ENCODE measurements at places on chromosomes 7 and 10.

DNA sequence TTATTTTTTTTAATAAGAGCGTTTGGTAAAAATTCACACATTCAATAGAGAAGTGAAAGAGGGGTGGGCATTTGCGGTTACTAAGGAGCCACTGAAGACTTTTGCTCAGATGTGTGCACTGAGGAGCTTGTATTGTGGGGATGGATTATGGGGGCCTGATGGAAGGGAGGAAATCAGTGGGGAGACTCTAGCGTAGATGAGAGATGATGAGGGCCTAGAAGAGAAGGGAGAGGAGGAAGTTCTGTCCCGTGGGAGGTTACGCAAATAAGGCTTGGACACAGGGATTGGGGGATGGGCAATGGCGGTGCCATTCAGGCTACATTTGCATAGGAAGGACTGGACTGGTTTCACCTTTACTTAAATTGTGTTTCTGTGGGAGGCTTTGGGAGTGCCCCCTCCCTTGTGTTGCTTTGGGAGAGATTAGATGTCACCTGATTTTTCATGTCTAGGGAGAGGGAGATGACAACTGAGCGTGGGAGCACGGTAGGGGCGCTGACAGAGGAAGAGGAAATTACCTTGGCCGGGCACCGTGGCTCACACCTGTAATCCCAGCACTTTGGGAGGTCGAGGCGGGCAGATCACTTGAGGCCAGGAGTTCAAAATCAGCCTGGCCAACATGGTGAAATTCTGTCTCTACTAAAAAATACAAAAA, 2.2 kb upstream of the HIP1 start:
- no peak for DNase-seq

DNA sequence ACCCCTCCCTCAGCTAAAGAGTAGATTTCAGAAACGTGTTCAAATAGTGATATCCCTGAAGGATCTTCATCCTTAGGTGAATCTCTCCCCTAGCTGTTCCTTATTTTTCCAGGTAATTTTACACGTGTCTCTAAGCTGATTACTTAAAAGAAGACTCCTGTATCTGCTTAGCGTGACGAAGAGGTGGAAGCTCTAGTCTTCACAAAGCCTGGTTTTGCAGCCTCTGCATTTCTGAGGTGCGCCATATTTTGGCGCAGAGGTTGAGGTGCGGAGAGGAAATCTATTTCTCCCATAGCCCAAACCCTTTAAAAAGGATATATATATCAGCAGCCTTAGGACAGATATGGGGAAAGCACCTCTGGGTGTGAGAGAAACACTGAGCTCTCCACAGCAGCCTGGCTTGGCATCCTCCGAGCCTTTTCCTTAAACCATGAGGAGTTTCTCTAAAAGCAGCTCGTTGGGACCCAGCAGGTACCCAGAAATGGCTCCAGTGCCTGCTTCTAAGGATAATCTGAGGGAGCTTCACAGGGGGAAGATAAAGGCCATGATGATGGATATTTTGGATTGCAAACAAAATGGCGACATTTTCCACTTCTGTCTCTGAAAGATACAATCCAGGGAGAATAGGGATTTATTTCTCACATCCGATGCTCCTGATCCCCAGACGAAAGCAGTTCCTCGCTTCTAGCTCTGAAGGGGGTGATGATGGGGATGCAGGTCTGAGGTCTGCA, 3.0 kb upstream of the HOXA2 start:
- no peak for DNase-seq

DNA sequence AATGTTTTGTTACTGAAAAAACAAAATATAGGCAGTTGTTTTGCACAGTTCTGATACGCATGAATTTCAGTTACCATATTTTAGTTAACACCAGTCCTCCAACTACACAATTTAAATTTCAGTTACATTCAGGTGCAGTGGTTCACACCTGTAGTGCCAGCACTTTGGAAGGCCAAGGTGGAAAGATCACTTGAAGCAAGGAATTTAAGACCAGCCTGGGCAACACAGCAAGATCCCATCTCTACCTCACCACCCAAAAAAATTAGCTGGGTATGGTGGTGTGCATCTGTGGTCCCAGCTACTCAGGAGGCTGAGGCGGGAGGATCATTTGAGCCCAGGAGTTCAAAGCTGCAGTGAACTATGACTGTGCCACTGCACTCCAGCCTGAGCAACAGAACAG, 45.3 kb downstream of the ABI1 start:
- no peak for DNase-seq

DNA sequence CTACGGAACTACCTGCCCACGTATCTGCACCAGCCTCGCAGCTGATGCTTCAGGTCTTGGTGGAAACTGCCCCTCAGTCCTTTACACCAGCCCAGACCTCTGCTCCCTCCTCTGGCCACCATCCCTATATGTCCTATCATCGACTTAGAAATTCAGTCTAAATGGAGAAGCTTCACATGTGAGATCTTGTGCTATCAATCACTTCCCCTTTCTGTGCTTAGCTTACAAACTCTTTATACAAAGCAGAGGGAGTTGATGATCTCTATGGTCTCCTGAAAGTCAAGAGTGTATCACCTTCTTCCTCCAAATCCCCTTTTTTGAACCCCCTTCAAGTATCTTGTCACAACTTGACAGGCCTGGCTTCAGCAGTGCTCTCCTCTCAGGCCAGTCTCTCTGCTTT, 30.7 kb downstream of the ZNF777 start:
- no peak for DNase-seq

DNA sequence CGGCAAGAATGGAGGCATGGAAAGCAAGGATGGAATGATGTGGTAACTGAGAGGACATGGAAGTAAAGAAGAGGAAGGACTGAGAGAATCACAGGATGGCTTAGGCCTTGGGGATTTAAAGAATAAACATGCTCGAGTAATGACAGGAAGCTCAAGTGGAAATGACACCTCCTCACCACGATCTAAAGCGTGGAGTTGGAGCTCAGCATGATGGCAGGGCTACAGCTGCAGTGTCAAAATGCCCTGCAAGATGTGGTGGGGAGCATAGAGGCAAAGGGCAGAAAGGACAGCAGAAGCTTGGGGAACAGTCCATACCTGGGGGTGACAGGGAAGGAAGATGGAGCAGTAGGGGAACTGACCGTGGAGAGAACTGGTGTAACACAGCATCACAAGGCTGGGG, 229.5 kb upstream of the PLXNA4 start:
- no peak for DNase-seq

DNA sequence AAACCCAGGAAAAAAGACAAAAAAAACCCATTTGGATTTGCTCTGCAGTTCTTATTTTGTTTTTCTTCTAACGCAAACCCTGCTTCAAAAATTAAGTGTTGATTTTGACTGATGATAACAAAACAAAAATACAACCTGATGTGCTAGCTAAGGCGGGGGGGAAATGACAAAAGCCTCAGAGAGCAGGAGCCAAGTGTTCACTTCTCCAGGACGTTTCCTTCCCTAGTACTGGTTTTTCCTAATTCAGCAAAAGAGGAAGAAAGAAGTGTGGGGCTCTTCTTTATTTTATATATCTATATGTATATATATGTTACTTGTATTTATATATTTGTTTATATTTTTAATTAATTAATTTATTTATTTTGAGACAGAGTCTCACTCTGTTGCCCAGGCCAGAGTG, 28.0 kb downstream of the SNX10 start:
- no peak for DNase-seq

GRCh38 chr7:77771901-77772300, 26.3 kb downstream of the TMEM60 start:
- no peak for DNase-seq

DNA sequence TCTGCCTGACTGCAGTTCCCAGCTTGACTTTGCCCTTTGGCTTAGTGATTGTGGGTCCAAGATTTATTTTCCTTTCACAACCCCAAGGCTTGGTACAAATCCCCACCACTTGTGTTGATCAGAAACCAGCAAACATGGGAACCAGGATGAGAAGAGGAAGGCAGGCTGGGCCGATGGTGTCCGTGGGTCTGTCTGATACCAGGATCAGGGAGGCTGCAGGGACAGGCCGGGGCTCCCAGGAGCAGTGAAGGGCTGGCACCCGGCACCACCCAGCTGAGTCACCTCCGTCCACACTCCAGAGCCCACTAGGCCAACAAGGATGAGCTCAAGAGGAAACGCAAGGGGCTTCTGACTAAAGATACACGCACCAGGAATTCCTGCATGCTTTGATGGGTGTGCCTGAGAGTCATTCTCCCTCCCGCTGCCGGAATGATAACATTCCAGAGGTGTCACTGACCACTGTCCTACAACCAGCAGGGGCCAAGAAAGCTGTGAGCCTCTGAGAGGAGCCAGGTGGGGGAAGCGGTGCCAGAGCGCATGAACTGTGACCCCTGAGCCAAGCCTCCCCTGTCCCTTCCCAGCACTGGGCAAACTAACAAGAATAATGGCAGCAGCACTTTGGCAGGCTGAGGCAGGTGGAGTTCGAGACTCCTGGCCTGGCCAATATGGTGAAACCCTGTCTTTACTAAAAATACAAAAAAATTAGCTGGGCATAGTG, 29.2 kb upstream of the PROSER2 start:
- no peak for DNase-seq

- DNase-seq: no peak
Measured at GRCh38 chr7:155665957-155666287, 21.5 kb downstream of the RBM33 start.

DNA sequence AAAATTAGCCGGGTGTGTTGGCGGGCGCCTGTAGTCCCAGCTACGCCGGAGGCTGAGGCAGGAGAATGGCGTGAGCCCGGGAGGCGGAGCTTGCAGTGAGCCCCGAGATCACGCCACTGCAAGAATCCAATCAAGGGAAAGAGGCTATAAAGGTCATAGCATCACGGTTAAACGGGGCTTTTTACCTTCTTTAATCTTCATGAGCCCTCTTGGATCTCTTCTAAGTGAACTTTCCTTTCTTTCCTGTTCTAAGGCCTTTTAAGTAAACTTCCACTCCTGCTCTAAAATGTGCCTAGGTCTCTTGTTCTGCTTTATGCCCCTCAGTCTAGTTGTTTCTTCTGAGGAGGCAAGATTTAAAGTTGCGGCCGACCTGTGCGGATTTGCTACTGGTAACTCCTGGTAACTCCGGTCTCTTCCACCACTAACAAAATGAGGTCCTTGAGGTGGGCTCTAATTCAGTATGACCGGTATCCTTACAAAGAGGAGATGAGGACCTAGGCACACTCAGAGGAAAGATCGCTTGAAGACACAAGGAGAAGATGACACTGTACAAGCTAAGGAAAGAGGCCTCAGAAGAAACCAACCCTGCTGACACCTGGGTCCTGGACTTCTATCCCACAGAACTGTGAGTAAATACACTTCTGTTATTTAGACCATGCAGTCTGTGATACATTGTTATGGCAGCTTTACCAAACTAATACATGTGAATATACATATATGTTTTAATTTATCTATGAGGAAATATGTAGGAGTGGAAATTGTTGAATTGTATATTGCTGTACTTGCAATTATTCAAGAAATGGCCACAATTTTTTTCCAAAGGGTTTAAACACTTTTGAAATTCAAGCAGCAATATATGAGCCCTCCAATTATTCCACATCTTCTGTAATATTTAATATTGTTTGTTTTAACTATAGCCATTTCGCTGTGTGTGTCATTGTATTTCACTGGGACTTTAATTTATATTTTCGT, 331.5 kb upstream of the CNTNAP2 start:
- DNase-seq: no peak

GRCh38 chr7:123580406-123581161, 21.0 kb upstream of the ASB15 start:
- DNase-seq: no peak

DNA sequence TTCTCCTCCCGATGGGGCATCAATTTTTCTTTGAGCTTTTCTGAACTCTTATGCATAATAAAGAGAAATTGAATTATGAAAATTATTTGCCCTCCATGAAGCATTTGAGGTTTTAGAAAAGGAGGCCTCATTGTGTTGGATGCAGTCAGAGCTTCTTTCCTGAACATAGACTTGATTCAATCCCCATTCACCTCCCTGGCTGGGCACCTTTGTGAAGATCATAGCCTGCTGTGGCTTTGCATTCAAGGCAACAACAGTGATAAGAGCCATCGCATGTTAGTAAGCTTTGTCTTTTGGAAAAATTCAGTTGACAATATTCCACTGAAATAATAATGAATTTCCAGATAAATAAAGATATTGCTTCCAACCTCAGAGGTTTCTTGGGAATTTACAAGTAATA, 87.1 kb downstream of the TRIL start:
- DNase-seq: no peak

DNA sequence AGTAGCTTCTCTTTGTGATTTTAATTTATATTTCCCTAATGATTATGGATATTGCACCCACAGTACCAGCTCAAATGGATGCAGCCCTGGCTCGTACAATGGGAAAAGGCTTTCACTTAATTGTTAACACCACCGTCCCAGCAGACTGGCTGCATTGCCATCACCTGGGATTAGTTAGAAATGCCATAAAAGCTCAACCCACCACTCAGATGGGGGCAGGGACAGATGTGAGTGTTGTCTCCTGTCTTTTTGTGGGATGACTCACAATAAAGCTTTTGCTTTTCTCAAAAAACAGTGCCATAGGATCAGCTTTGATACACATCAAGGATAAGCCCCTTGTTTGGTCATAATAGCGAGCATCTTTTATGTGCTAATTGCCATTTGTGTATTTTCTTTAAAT, 729.1 kb downstream of the TNS3 start:
- DNase-seq: no peak

- DNase-seq: no peak
Measured at GRCh38 chr10:107425931-107426553, 261.5 kb upstream of the SORCS1 start.

DNA sequence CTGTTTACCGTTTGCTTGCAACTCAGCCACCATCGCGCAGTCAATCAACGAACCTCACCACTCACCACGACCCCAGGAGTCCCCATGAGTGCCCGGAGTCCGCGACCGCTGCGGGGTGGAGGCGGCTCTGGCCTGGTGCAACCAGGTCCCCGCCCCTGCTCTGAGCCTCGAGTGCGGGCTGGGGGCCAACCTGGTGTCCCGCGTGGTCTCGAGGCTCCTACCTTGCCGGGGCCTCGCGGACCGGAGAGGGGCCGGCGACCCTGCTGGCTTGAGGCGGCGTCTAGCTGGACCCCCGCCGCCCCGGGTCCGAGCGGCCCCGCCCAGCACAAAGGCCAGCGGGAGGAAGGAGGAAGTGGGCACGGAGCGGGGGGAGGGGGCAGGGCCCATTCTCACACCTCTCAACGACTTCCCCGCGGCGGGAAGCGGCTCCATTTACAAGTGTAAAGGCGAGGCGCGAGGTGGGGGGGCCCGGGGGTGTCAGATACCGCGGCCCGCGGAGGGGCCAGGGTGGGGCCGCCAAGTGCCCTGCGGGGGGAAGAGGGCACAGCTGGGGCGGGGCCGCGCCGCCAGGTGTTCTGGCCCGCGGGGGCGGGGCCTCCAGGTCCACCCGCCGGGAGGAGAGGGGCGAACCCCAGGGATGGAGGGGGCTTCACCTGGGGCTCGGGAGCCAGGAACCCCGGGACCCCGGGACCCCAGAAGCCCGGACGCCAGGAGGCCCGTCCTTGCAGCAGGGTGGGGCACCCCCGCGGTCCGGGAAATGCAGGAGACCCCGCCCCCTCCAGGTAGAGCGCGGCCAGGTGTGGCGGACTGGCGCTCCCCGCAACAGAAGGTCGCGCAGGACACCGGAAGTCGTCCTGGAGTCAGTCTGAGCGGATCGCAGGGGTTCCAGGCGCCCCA, 8.6 kb downstream of the CTBP2 start:
- peak; percentile 73 for DNase-seq
